ENCODE measurements at places on chromosomes 2 and 18. TPM values are rescaled to one million over a fixed set of nuclear protein-coding genes. Genes with fewer than 3 reads are reported as not detected.

The SP140 gene
- 77.4 TPM for total RNA-seq

- no peaks in the 10 kb centered on the region for H3K27me3 ChIP-seq
- H3K4me1 ChIP-seq = no peaks in the 10 kb centered on the region
- H3K36me3 ChIP-seq = no peaks in the 10 kb centered on the region
- H3K4me3 ChIP-seq = no peak overlapping the region
Measured at GRCh38 chr2:38509314-38509946, 93.3 kb downstream of the HNRNPLL start.

The PASK gene
- total RNA-seq = 36.2 TPM

The RBKS gene
- total RNA-seq = 20.9 TPM

DNA sequence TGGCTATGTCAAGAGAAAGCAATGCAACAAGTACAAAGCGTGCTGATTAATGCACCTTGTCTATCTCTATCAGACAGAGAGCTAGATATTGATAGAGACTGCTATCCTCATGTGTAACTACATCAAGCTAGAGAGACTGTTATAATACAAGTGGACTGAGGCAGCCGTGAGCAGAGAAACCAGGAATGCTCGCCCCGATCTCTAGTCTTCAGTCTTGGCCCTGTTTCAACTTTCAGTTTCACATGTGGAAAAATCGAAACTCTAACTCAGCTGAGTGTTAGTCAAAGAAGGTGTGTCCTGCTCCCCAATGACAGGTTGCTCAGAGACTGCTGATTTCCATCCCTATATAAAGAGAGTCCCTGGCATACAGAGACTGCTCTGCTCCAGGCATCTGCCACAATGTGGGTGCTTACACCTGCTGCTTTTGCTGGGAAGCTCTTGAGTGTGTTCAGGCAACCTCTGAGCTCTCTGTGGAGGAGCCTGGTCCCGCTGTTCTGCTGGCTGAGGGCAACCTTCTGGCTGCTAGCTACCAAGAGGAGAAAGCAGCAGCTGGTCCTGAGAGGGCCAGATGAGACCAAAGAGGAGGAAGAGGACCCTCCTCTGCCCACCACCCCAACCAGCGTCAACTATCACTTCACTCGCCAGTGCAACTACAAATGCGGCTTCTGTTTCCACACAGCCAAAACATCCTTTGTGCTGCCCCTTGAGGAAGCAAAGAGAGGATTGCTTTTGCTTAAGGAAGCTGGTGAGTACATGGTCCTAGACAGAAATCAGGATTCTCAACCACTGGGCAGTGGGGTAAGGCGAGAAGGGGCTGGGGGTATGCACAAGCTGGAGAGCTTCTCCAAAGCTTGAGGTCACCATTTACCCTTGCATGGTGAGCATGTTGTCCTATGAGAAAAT, at the start of gene RSAD2:
Gene RSAD2, plus strand, starts transcription at position 376 of the 903 bp plus-strand sequence. Its CDS starts 24 bp downstream, at position 400.
- H3K27ac ChIP-seq = peak within 1 kb of the TSS; percentile 36
- no peaks in the 10 kb centered on the region for H3K36me3 ChIP-seq
- no peak for DNase-seq
- H3K4me1 ChIP-seq = peaks cover 17% of the 10 kb centered on the region

The MGAT4A gene
- 96.4 TPM for total RNA-seq

The COPS7B gene
- 53.9 TPM for total RNA-seq
